ENCODE measurements at places on chromosomes 1 and 21. TPM values are rescaled to one million over a fixed set of nuclear protein-coding genes. Genes with fewer than 3 reads are reported as not detected.

The C8A gene
- total RNA-seq: not detected

The ARTN gene
- not detected for total RNA-seq

The SLAMF9 gene
- not detected for total RNA-seq

The CELA2A gene
- total RNA-seq: not detected

The B3GALT2 gene
- 6.8 TPM for total RNA-seq

The MARK1 gene
- 9.9 TPM for total RNA-seq

The KPRP gene
- total RNA-seq: not detected

The CELF3 gene
- under 0.01 TPM for total RNA-seq

The KCNA3 gene
- 0.52 TPM for total RNA-seq

The TINAGL1 gene
- 17.2 TPM for total RNA-seq

The CHIA gene
- not detected for total RNA-seq

The LRRC53 gene
- total RNA-seq: not detected

The MYOM3 gene
- total RNA-seq: 340 TPM

The ASTN1 gene
- total RNA-seq: 3.7 TPM

The PRDM16 gene
- total RNA-seq: 4.7 TPM

The SMIM1 gene
- total RNA-seq: 1.6 TPM

The APOBEC4 gene
- not detected for total RNA-seq

The BLZF1 gene
- 11.5 TPM for total RNA-seq

The MACF1 gene
- total RNA-seq: 226 TPM

The NMNAT2 gene
- 0.52 TPM for total RNA-seq

The ATP1A1 gene
- 74.1 TPM for total RNA-seq

The PLA2G2A gene
- total RNA-seq: not detected

The ATG4C gene
- 7.8 TPM for total RNA-seq

The PRELP gene
- 1.0 TPM for total RNA-seq

Measured in skeletal muscle tissue (tissue), 5 donors.